ENCODE measurements at places on chromosomes 3 and 15. TPM values are rescaled to one million over a fixed set of nuclear protein-coding genes. Genes with fewer than 3 reads are reported as not detected.
A peak's percentile ranks its signal among the peaks of the same experiment; 100 is the strongest.

- no peak for DNase-seq
Observed at GRCh38 chr3:194488055-194488742, 1.4 kb upstream of the ATP13A3 start.

DNA sequence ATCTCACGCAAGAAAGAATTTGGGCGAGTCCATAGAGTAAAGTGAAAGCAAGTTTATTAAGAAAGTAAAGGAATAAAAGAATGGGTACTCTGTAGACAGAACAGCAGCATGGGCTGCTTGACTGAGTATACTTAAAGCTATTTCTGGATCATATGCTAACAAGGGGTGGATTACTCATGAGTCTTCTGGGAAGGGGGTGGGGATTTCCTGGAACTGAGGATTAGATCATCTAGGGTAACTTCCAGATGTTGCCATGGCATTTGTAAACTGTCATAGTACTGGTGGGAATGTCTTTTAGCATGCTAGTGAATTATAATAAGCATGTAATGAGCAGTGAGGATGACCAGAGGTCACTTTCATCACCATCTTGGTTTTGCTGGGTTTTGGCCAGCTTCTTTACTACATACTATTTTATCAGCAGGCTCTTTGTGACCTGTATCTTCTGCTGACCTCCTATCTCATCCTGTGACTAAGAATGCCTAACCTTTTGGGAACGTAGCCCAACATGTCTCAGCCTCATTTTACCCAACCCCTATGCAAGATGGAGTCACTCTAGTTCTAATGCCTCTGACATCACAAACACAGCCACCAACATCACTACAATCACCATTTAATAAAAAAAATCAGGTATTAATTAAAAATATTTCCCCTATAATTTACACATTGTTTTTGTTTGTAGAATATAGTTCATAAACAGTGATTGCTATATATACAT is 890.7 kb upstream of the EPHA6 start:
- DNase-seq, result no peak

DNA sequence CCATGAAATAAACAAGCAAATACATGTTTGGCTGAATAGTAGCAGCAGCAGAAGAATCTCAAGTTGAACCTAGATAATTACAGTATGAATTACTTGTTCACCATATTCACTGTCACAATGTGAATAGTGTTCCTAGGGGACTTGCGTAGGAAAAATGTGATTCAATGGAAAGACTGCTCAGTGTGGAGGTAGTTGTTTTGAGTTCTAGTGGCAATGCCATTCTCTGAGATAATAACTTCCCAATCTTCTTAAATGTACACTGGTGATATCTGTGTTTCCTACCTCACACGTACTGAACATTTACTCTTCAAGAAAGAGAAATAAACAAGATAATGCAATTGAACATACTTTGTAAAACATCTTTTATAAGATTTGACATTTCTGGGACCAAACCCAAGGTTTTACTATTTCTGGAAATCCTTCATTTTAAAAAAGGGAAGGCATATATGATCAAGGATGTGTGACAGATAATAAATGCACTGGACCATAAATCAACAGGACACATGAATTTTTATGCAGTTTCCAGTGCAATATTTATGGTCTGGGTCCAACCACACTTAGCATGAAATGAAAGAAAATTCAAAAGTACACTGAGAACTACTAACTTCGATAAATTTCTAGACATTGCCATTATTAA is 598.3 kb upstream of the ZNF385D start:
- peak; percentile 66 for DNase-seq

DNA sequence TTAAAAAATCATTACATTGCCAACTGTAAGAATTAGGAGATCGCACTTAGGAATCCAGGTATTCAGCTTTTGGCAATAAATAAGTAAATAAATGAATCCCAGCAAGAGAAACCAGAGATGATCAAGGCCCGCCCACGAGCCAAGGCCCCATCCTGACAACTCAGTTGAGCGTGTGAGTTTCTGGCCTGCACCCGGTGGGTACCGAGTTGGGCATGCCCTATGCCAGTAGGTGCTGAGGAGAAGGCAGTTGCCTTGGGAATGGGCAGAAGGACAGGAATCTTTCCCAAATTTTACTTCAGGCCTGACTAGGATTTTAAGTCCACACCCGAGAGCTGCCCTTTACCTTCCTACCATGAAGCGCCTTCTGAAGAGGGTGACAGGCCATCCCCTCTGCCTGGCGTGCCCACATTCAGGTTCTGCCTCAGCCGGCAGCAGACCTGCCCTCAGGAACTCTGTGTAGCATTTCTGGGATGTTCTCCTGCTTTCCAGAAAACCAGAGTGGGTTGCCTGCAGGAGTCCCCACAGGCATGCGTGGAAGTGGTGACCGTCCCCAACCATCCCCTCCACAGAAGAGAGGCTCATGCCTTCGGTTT is 99.3 kb upstream of the ALDH1A3 start:
- no peak for DNase-seq

GRCh38 chr3:59865351-59865750 is 815.5 kb upstream of the CFAP20DC start:
- DNase-seq, result no peak

DNA sequence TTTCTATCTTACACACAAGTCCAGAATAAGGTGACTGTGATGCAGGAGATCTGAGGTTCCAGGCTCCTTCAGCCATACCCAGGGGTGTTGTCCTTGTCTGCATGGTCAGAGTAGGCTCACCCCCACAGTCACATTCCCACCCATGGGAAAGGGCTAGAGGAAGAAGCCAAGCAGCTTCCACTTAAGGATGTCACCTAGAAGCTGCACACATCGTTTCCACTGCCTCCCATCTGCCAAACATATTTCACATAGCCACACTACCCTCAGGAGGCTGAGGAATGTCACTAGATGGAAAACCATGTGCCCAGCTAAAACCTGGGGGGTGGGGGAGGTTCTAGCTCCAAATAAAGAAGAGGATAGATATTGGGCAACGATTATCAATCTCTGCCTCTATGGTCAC is 58.1 kb downstream of the TMEM39A start:
- DNase-seq, result no peak

DNA sequence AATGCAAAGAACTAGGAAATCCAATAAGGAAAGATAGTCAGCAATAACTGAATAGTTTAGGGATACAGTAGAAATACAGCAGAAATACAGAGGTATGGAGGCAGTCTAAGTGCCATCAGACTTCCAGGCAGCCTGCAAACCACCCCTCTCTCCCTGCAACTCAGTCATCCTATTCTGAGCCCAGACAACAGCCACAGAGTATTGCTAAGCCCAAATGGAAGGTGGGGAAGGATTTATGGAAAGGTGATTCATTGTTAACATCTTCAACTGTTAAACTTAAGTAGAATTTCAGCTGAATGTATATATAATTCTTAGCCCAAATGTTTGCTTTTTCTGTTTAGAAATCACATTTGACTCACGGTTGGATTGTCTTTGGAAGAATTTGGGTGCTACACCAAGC is 300.4 kb downstream of the RBMS3 start:
- no peak for DNase-seq

Gene ZFAND6
- 145 TPM for polyA plus RNA-seq

DNA sequence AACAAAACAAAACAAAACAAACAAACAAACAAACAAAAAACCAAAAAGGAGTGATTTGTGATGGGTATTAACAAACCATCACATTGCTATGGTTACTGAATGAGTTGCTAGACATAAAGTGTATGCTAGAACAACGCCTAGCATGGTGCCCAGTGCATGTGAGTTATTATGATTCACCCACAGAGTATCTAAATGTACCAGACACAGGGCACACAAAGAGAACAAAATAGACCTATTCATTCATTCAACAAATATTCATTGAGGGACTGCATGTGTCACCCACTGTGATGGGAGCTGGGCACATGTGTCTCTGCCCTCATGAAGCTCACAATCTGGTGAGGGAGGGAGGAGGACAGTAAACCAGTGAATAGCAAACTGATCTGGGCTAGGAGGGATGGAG is 11.6 kb upstream of the ACAN start:
- no peak for DNase-seq

DNA sequence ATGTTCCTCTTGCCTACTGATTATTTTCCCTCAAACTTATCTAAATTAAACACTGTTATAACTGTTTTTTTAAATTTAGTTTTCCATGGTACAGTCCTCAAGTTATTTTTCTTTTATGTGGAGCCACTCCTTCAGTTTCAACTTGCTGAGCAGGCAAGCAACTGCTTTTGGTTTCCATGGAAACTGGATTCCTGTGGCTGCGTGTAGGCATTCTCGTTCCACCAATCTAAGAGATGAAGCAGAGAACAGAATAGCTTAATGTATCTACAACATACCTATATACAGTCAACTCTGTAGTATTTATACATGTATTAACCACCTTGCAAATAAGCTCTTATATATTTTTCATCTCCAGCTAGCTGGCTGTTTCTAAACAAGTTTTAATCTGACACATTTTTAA is 25.8 kb upstream of the ANXA2 start:
- DNase-seq, result peak; percentile 70

DNA sequence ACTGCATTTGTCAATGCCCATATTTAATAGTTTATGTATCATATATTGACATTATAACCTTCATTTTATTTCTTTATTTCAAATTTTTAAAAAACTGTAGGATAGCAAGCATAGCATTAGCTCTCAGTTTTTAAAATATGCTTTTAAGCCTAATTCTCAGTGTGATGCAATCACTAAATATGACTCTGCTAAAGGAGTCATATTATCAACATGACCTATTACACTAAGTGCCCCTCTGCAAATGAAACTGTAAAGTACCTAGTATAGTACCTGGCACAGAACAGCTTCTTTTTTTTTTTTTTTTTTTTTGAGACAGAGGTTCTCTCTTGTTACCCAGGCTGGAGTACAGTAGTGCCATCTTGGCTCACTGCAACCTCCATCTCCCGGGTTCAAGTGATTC is 179.4 kb upstream of the CGNL1 start:
- no peak for DNase-seq

GRCh38 chr3:65635657-65636056 is 403.1 kb downstream of the MAGI1 start:
- no peak for DNase-seq

Gene ADAMTS17
- 4.1 TPM for polyA plus RNA-seq

DNA sequence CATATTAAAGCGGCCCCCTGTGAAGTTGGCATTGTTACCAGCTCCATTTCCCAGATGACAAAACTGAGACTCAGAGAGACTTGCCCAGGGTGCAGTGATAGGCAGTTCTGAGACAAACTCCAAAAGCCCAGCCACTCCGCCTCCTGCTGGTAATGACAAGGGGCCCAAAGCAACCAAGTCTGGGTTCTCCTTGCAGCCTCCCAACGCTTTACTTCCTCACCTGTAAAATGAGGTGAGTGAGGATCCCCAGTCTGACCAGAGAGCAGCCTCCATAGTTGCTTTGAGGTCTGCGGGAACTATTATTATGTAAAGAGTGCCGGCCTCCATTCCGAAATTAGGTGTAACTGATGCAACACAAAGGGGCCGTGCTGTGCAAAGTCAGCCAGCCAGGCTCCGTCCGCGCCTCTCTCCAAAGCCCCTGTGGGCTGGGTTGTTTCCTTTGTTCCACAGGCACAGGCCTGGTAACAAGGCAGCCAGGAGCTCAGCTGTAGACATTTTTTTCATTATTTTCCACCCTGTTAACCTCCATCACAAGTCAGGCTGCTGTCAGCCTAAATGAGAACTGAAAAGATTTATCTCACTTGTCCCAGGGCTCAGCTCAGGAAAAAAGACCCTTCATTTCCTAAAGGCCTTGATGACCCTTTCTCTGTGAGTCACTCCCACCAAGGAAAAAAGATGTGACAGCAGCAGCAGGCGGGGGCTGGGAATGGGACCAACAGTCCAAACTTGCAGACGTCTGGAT is 139.1 kb upstream of the RAD18 start:
- peak; percentile 75 for DNase-seq

Gene SHF
- 40.9 TPM for polyA plus RNA-seq
